ENCODE measurements at places on chromosomes 5 and 9.

GRCh38 chr5:1112596-1113331 is 901 bp upstream of the SLC12A7 start:
- no peak for DNase-seq

- DNase-seq, result no peak
Measured at GRCh38 chr5:178478370-178478769, 111.8 kb downstream of the COL23A1 start.

- no peak for DNase-seq
Measured at GRCh38 chr9:29685531-29685930, 2112.2 kb upstream of the C9orf72 start.

GRCh38 chr9:26112724-26113123 is 434.5 kb upstream of the TUSC1 start:
- DNase-seq, result no peak

DNA sequence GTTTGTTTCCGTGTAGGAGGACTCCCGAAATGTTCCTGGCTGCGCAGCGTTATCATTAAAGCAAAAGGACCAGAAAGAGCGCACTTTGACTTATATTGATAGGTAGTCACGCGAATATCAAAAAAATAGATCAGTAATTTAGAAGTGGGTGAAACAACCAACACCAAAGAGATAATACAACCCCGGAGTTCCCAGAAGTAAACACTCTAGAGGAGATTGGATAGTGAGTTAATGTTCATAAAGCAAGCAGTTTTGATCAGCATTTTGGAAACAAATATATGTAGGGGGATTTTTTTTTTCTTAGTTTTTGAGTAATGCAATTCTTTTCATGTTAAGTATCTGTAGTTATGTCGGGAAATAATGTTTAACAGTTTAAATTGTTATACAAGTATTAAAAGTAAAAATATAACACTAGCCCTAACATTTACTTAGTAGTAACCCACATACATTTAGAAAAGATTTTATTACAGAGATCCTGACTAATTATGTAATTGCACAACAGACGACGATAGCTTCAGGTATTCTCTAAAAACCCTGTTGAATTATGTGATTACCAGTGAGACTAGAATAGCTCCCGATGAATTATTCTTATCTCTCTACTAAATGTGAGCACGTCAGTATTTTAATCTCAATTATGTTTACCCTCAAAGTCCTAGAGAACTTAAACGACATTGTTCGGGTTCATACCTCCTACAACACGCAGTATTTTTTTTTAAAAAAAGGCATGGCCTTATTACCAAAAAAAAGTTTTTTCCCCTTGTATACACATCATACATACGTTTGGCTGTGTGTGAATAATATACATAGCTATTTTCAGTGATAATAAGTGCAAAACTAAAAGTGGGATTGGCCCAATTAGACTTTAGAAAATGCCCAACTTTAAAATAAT is 9.4 kb upstream of the NFIB start:
- DNase-seq, result no peak

DNA sequence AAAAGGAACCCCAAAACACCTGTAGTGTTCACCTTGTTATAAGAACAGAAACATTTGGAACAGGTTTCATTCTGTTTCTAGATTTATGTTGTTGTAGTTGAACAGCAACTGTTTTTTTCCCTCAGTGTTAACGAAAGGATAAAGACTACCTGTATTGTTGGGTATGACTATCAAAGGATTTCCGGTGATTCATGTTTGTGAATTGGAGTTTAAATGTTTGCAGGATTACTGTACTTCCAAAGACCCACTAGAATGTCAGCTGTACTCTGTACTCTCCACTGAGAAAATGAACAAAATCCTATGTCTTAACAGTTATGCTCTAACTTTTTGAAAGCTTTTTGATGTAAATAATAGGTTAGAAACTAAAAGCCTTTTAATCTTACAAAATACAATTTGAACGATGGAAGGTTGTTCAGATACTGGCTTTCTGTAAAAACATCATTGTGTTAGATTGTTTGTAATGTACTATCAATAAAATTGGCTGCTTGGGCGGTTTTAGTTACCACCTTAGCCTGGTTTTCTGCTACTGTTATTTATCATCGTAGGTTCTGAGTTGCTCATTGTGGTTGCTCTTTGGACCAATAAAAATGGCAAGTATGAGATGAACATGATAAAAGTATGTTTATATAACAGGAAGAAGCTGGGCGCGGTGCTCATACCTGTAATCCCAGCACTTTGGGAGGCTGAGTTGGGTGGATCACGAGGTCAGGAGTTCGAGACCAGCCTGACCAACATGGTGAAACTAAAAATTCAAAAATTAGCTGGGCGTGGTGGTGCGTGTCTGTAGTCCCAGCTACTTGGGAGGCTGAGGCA is 44.1 kb downstream of the DCP2 start:
- DNase-seq, result no peak

DNA sequence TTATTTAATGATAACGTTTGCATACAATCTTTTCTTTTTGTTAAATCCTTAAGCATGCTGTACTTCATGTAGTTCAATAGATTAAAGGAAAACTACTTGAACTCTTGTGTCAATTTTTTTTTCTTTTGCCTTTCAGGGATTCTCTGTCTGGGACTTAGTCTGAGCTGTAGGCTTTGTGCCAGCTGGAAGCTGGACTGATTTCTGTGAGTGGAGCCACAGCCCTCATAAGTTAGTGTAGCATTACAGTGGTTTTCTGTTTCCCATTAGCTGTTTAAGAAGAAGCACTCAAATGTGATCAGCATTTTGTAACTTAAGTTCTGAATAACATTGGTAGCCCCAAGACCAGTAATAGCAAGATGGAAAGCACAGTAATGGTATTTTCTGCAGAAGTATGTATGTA is 330.6 kb upstream of the MEF2C start:
- DNase-seq, result peak; percentile 55

- no peak for DNase-seq
Measured at GRCh38 chr9:135941288-135941995, 19.7 kb downstream of the UBAC1 start.

- DNase-seq, result no peak
Measured at GRCh38 chr9:90368928-90369327, 273.7 kb downstream of the DIRAS2 start.

DNA sequence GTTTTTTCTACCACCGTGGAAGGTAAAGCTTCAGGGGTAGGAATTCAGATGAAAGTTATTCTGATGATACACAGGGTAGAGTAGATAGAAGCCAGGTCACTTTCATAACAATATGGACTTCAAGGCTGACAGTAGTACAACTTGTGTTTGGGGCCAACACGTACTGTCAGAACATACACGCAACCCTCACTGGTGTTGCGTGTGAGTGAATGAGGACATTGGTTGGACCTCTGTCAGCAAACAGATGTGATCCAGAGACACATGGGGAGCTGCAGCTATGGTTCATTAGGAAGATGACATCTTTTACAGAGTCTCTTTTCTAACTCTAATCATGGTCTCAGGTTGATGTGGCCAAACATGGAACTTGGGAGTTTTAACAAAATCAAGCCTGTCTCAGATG is 70.1 kb upstream of the MOCS2 start:
- DNase-seq, result no peak

GRCh38 chr5:158837908-158838307 is 261.8 kb downstream of the EBF1 start:
- DNase-seq, result no peak

GRCh38 chr9:30622561-30622960 is 1761.9 kb upstream of the ACO1 start:
- no peak for DNase-seq

DNA sequence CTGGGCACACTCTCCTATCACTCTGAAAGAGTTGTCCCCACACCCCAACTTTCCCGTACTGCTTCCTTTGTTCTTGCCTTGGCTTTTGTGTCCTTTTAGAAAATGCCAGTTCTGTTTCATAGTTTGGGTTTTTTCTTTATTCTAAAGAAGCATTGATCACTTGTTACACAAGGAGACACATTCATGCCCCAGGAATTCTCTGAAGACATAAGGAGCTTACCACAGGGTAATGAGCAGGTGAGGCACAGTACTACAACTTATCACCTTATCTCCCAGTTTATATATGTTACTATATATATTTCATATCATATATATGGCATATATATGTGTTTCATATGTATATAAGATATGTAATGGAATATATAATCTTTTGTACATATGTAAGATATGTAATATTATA is 6.5 kb upstream of the SSBP2 start:
- no peak for DNase-seq

- DNase-seq, result peak; percentile 24
Measured at GRCh38 chr5:59164041-59164830, 581.4 kb downstream of the RAB3C start.

DNA sequence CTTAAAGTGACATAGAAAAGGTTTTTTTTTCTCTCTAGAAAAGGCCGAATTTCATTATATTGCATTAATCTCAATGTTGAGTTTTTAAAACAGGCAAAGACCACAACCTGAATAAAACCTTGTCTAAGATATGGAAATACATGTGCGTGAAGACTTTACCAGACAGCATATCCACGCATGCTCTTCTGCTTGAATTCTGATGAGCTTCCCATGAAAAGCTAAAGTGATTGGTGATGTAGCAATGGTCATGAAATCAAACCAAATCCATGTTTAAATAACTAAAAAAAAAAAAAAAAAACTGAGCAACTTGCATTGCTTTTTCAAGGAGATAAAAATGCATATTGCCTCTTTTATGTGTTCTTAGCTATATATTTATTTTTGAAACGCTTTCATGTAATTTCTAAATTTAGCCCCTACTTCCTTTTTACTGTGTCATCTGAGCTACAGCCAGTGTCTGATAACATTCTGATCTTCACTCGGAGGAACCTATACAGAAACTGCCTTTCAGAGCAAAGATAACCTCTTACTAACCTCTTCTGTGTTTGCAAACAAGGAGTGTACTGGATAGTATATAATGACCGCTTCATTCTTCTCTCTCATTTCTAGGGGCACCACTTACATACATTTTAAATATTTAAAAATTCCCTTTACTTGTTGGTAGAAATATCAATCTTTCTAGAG is 179.1 kb upstream of the GNA14 start:
- no peak for DNase-seq

GRCh38 chr9:14906000-14906399 is 4.2 kb downstream of the FREM1 start:
- no peak for DNase-seq

DNA sequence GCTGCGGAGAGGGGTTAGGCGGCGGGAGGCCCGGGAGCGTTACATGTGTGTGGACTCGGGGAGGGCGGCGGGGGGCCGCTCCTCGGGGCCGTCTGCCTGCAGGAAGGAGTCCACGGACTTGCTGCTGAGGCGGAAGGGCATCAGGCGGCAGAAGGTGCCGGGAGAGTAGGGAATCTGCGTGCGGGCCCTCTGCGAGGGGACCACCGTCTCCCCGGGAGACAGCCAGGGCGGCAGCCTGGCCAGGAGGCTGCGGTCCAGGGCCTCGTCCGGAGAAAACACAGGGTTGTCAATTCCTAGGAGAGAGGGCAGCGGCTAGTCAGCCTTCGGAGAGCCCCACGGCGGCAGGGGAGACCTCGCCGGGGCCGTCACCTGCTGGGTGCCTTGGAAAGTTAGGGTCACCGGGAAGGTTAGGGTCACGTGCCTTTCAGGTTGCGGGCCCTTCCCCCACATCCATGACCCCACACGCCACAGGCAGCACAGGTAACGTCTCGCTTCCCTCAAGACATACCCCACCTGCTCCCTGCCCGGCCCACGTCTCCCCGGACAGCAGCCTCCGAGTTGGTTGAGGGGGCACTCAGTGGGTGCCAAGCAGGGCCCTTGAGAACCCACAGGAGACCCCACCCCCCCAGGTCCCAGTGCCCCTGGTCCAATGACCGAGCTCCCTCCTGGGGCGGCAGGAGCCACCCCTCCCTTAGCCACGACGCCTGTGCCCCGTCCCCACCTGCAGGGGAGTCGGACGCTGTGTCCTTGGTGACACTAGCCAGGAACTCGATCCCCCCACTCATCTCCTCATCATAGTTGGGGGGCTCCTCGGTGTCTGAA is 32.1 kb downstream of the EXOC3 start:
- DNase-seq, result no peak

GRCh38 chr9:136485049-136486045 is 2.5 kb upstream of the SEC16A start:
- peak; percentile 56 for DNase-seq

DNA sequence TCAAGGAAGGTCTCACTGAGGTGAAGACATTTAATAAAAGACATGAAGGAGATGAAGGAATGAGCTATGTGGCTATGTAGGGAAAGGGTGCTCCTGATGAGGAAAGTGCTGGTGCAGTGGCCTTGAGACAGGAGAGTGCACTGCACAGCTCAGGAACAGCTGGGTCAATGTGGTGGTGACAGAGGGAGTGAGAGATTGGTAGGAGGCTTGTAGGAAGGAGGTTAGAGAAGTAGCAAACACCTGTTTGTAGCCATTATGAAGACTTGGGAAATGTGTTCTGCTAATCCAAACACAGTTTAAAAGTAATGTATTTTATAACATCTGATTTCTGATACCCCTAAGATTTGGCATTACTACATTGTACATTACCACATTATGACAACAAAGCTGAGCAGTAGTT is 115.1 kb upstream of the MTAP start:
- no peak for DNase-seq

- no peak for DNase-seq
Measured at GRCh38 chr5:157857816-157858526, 974 bp downstream of the CLINT1 start.

GRCh38 chr5:102314328-102314727 is 18.2 kb upstream of the SLCO4C1 start:
- DNase-seq, result no peak

DNA sequence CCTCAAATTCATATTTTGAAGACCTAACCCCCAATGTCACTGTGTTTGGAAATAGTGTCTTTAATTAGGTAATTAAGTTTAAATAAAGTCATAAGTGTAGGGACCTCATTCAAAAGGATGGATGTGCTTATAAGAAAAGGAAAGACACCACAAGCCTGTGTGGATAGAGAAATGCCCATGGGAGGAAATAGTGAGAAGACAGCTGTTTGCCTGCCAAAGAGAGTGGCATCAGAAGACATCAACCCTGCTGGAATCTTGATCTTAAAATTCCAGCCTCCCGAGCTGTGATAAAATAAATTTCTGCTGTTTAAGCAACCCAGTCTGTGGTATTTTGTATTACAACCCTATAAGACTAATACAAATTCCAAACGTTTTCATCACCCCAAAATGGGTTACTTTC is 1867.9 kb upstream of the NUDT12 start:
- no peak for DNase-seq

- no peak for DNase-seq
Measured at GRCh38 chr5:181173027-181173419, 25.6 kb downstream of the OR2V2 start.

GRCh38 chr5:148237785-148238417 is 424 bp upstream of the MARCOL start:
- DNase-seq, result no peak

DNA sequence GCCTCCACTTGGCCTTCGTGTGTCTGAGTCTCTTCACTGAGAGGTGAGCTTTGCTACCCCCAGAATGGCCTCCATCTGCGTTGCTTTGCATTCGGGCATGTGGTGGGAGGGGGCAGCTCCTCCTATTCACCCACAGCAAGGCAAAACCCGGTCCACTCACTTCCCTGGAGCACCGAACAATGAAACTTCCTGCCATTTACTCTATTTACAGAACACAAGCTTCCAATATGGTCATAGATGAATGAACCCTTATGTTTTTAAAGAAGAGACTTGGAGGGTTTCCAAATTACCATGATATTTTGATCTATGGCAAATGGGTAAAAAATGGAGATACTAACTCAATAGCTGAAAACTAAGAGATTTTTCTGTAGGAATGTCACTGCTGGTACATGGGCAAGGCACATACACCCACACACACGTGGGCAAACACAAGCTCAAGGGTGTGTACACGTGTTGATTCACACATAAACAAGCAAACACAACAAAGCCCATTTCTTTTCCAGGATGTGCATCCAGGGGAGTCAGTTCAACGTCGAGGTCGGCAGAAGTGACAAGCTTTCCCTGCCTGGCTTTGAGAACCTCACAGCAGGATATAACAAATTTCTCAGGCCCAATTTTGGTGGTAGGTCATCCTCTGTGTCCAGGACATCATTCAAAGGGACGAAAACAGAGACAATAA is 5.2 kb downstream of the GABRP start:
- no peak for DNase-seq
